ENCODE measurements at places on chromosomes 3 and 15. TPM values are rescaled to one million over a fixed set of nuclear protein-coding genes. Genes with fewer than 3 reads are reported as not detected.
A peak's percentile ranks its signal among the peaks of the same experiment; 100 is the strongest.

- H3K4me1 ChIP-seq = peaks cover 9% of the 10 kb centered on the region
- DNase-seq = peak; percentile 70
- no peaks in the 10 kb centered on the region for H3K36me3 ChIP-seq
- peaks cover 27% of the 10 kb centered on the region for H3K27me3 ChIP-seq
- no peak overlapping the region for H3K27ac ChIP-seq
- peak overlapping the region; percentile 84 for H3K4me3 ChIP-seq
These were observed 31.9 kb upstream of the RAB6B start for GRCh38 chr3:133927540-133928066.

GRCh38 chr3:153976891-153977554 is 144.2 kb upstream of the ARHGEF26 start:
- no peak for DNase-seq
- peak overlapping the region; percentile 60 for H3K27ac ChIP-seq
- no peaks in the 10 kb centered on the region for H3K27me3 ChIP-seq

Gene CHRNA5
- 23.6 TPM for total RNA-seq

Gene KNG1
- total RNA-seq = not detected

DNA sequence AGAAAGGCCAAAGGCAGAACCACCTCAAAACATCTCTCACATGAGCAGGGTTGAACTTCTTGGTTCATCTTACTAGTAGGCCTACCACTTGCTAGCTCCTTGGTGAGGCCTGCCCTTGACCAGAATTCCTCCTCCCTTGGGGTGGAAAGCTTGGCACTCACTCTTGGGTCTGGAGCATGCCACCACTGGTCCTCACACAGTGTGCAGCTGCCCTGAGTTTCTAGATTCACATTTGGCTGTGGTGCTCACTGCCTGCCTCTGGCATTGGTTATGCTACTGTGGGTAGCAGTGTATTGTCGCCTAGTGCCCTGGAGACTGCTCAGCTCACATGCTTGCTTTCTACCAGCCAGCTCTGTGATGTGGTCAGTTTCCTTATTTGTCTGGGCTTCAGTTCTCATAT is 23.7 kb downstream of the OXNAD1 start:
- H3K4me1 ChIP-seq = no peaks in the 10 kb centered on the region
- H3K27ac ChIP-seq = no peak overlapping the region
- peaks cover 8% of the 10 kb centered on the region for H3K36me3 ChIP-seq
- H3K4me3 ChIP-seq = no peak overlapping the region
- DNase-seq = no peak

- peaks cover 5% of the 10 kb centered on the region for H3K4me1 ChIP-seq
- no peak overlapping the region for H3K27ac ChIP-seq
These were observed 98.7 kb downstream of the CCNL1 start for GRCh38 chr3:157061265-157061664.

DNA sequence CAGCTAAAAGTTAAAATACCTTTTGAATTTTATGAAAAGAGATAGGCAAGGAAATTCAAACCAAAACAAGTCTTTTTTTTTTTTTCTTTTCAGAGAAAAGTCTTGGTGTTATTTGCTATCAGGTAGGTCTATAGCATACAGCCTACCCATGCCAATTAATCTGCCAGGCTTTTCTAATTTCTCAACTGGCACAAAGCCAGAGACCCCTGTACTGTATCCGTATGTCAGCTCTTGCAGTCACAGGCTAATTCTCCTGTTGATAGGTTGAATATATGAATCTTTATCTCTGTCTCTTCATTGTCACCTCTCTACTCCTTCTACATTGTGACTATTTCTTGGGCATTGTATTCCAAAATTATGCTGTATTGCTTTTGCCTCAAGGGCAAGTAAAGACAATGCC is 133.4 kb downstream of the IL5RA start:
- no peak for DNase-seq
- H3K27ac ChIP-seq = no peak overlapping the region
- H3K36me3 ChIP-seq = no peaks in the 10 kb centered on the region
- peaks cover 5% of the 10 kb centered on the region for H3K4me1 ChIP-seq
- H3K27me3 ChIP-seq = no peaks in the 10 kb centered on the region

DNA sequence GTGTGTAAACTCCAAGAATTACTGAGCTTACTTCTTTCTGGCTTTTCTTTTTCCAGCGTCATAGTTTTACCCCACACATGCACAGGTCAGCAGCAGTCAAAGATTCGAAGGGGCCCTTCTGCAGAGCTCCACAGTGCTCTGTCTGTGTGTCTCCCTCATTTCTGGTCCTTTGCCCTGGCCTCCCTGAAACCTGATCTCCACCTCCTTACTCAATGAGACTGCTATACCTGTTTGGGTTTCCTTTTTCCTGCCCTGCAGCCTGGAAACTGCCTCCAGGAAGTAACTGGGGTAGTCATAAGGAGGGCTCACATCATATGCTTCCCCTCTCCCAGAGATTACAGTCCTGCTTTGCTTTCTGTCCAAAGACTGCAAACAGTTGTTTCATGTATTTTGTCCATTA is 82.8 kb upstream of the TNIK start:
- no peak overlapping the region for H3K4me3 ChIP-seq
- no peaks in the 10 kb centered on the region for H3K27me3 ChIP-seq
- no peak for DNase-seq
- no peak overlapping the region for H3K27ac ChIP-seq

DNA sequence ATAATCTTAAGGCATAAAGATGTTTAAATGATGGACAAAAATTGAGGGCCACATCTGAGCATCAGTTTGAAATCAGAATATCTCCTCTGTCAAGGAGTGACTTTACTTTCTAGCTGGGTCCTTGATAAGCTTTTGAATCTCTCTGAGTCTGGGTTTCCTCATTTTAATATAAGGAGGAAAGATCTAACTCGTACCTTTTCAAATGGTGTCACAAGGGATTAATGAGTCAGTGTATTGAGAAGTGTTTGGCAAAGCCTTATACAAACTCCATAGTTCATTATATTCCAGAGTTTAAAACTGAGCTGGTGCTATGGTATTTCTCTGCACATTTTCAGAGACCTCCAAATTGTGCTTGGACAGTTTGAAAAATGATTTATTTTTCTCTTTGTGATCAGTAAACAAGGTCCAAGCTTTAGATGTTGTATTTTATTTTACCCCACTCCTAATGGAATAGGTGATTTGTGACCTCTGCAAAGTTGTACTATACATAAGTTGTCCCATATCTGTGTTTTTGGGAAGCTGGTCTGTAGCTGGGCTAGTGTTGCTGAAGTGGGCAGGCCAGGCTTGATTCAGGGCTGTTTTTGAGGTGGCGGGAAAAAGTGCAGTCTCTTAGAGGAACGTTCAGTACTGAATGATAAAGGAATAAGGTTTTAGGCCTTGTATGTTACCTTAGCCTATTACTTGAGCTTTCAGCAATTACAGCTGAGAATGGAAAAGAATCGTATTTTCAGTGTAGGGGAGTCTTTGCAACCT is 5.6 kb downstream of the FNDC3B start:
- H3K27me3 ChIP-seq = no peaks in the 10 kb centered on the region
- no peak overlapping the region for H3K4me3 ChIP-seq
- no peak overlapping the region for H3K27ac ChIP-seq
- DNase-seq = no peak
- H3K36me3 ChIP-seq = peaks cover 6% of the 10 kb centered on the region
- H3K4me1 ChIP-seq = peaks cover 33% of the 10 kb centered on the region

- no peaks in the 10 kb centered on the region for H3K4me1 ChIP-seq
- H3K4me3 ChIP-seq = no peak overlapping the region
- no peak for DNase-seq
These were observed 681.0 kb downstream of the DIPK2A start for GRCh38 chr3:144652573-144652972.

GRCh38 chr15:24678485-24678884 is 2.9 kb downstream of the NPAP1 start:
- H3K27ac ChIP-seq = no peak overlapping the region
- H3K27me3 ChIP-seq = no peaks in the 10 kb centered on the region
- no peak for DNase-seq
- H3K4me3 ChIP-seq = no peak overlapping the region

- no peak for DNase-seq
- H3K27me3 ChIP-seq = peaks cover 4% of the 10 kb centered on the region
- no peak overlapping the region for H3K4me3 ChIP-seq
- no peaks in the 10 kb centered on the region for H3K4me1 ChIP-seq
- H3K36me3 ChIP-seq = no peaks in the 10 kb centered on the region
These were observed 50.6 kb upstream of the BNIP2 start for GRCh38 chr15:59739557-59740186.

GRCh38 chr3:153818338-153818737 is 302.9 kb upstream of the ARHGEF26 start:
- no peak for DNase-seq
- no peak overlapping the region for H3K4me3 ChIP-seq
- H3K27ac ChIP-seq = no peak overlapping the region
- no peaks in the 10 kb centered on the region for H3K4me1 ChIP-seq
- H3K36me3 ChIP-seq = no peaks in the 10 kb centered on the region

- H3K4me1 ChIP-seq = peaks cover 13% of the 10 kb centered on the region
- no peaks in the 10 kb centered on the region for H3K27me3 ChIP-seq
- H3K36me3 ChIP-seq = peaks cover 2% of the 10 kb centered on the region
- DNase-seq = no peak
- H3K27ac ChIP-seq = no peak overlapping the region
- H3K4me3 ChIP-seq = no peak overlapping the region
These were observed 31.7 kb downstream of the ALCAM start for GRCh38 chr3:105398437-105398836.

GRCh38 chr3:45489730-45490309 is 101.4 kb downstream of the LARS2 start:
- H3K4me1 ChIP-seq = no peaks in the 10 kb centered on the region
- H3K27ac ChIP-seq = no peak overlapping the region
- H3K27me3 ChIP-seq = no peaks in the 10 kb centered on the region
- DNase-seq = no peak
- H3K36me3 ChIP-seq = peaks cover 24% of the 10 kb centered on the region

GRCh38 chr15:29670998-29671981 is 151.0 kb downstream of the TJP1 start:
- no peak overlapping the region for H3K27ac ChIP-seq
- H3K4me3 ChIP-seq = peak overlapping the region; percentile 41
- no peaks in the 10 kb centered on the region for H3K36me3 ChIP-seq
- H3K4me1 ChIP-seq = peaks cover 15% of the 10 kb centered on the region
- no peak for DNase-seq

Gene LINGO1
- 36.8 TPM for total RNA-seq

- DNase-seq = no peak
- no peak overlapping the region for H3K4me3 ChIP-seq
- H3K27ac ChIP-seq = no peak overlapping the region
- H3K4me1 ChIP-seq = peaks cover 16% of the 10 kb centered on the region
These were observed 71.9 kb downstream of the CADPS start for GRCh38 chr3:62803276-62803675.

GRCh38 chr15:49215768-49216739 is 46.0 kb downstream of the GALK2 start:
- H3K36me3 ChIP-seq = peaks cover 16% of the 10 kb centered on the region
- no peak for DNase-seq
- no peaks in the 10 kb centered on the region for H3K4me1 ChIP-seq
- H3K4me3 ChIP-seq = no peak overlapping the region
- H3K27me3 ChIP-seq = no peaks in the 10 kb centered on the region
- H3K27ac ChIP-seq = no peak overlapping the region

Gene HES1
- 32.6 TPM for total RNA-seq

- DNase-seq = no peak
- no peak overlapping the region for H3K27ac ChIP-seq
- peaks cover 18% of the 10 kb centered on the region for H3K4me1 ChIP-seq
- H3K4me3 ChIP-seq = peak overlapping the region; percentile 90
These were observed 556 bp downstream of the CAMK2N2 start for GRCh38 chr3:184260724-184261269.

DNA sequence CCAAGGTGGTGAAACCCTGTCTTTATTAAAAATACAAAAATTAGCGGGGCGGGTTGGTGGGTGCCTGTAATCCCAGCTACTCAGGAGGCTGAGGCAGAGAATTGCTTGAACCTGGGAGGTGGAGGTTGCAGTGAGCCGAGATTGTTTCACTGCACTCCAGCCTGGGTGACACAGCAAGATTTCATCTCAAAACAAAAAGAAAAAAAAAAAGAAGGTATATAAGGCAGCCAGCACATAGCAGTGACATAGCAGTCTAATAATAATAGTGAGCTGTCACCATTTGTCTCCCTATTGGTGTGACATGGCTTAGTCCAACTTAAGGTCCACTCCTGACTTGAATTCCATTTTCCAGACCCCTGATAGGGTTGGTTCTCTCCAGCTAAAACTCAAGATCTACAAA is 8.8 kb upstream of the LACTB start:
- H3K4me3 ChIP-seq = no peak overlapping the region
- H3K27ac ChIP-seq = no peak overlapping the region
- H3K27me3 ChIP-seq = no peaks in the 10 kb centered on the region
- no peaks in the 10 kb centered on the region for H3K36me3 ChIP-seq
- peaks cover 3% of the 10 kb centered on the region for H3K4me1 ChIP-seq
- no peak for DNase-seq

DNA sequence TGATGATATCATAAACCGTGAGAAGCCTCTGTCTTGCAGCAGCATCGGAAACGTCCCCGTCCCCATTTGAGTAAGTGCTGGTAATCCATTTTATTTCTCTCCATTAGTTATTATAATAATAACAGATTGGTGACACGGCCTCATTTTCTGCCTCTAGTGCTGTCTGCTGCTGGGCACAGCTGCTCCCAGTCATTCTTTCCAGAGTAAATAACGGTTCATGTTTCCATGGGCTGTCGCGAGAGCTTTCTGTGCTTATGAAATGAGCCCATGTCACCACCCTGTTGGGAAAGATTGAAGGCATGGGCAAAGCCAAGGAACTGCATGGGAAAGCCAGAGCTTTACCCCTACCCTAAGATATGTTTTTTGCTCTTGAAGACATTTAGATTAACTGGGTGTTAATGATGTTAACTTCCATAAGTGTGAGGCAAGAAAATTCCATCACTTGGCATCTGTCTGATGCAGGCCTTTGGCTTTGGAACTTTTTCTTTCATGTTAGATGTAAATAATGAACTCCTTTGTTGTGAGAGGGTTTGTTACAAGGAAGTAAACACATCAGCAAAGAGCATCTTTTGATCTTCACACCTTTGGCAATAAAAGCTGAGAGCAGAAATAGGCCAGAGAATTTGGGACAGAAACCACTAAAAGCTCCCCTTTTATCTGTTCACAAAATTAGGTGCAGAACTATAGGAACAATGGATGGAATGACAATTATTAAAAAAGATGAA is 141.8 kb downstream of the FILIP1L start:
- no peak overlapping the region for H3K27ac ChIP-seq
- peaks cover 20% of the 10 kb centered on the region for H3K4me1 ChIP-seq
- H3K27me3 ChIP-seq = no peaks in the 10 kb centered on the region
- DNase-seq = no peak

Gene EMC7
- 30.9 TPM for total RNA-seq

DNA sequence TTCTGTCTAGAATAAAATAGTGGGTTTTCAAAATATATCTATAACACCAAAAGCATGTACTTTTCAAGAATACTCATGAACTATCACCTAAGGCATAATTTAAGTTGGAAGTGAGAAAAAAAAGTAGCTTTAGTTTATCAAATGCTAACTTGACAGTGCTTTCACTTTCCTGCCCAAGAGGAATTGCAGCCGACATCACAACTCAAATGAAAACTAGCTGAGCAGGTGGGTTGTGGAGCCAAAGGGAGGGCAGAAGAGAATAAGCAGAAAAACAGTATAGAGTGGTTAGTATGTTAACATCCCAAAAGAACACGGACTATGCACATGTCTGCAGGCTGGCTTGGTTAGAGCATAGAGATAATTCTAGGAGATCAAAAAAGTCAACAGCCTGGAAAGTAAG is 120.9 kb downstream of the NEDD4 start:
- DNase-seq = no peak
- no peak overlapping the region for H3K4me3 ChIP-seq
- no peaks in the 10 kb centered on the region for H3K36me3 ChIP-seq
- no peak overlapping the region for H3K27ac ChIP-seq
- no peaks in the 10 kb centered on the region for H3K27me3 ChIP-seq

- no peak for DNase-seq
- no peaks in the 10 kb centered on the region for H3K36me3 ChIP-seq
- no peak overlapping the region for H3K27ac ChIP-seq
- no peaks in the 10 kb centered on the region for H3K4me1 ChIP-seq
These were observed 3.3 kb downstream of the CRYGS start for GRCh38 chr3:186540835-186541226.

All from neural crest cell (in vitro differentiated cells).